Right atrium auricular region (tissue), 2 donors: ENCODE measurements at places on chromosomes 2 and 18. TPM values are rescaled to one million over a fixed set of nuclear protein-coding genes. Genes with fewer than 3 reads are reported as not detected.
A peak's percentile ranks its signal among the peaks of the same experiment; 100 is the strongest.

Gene PRSS56
- 0.20 TPM for total RNA-seq

Gene SCYGR4
- not detected for total RNA-seq

Gene LAMA3
- 5.0 TPM for total RNA-seq

Gene LRRC30
- not detected for total RNA-seq

- H3K27ac ChIP-seq, result peak overlapping the region; percentile 93
- DNase-seq, result peak; percentile 78
- no peaks in the 10 kb centered on the region for H3K27me3 ChIP-seq
- H3K36me3 ChIP-seq, result peaks cover 11% of the 10 kb centered on the region
- H3K4me1 ChIP-seq, result no peaks in the 10 kb centered on the region
These were observed 226.0 kb downstream of the FAM210A start for GRCh38 chr18:13500227-13500865.

- H3K27ac ChIP-seq, result no peak overlapping the region
- H3K36me3 ChIP-seq, result peaks cover 13% of the 10 kb centered on the region
- H3K27me3 ChIP-seq, result no peaks in the 10 kb centered on the region
- H3K4me1 ChIP-seq, result no peaks in the 10 kb centered on the region
These were observed 69.2 kb downstream of the HIBCH start for GRCh38 chr2:190250421-190250820.

- H3K4me1 ChIP-seq, result no peaks in the 10 kb centered on the region
- no peak overlapping the region for H3K4me3 ChIP-seq
- H3K36me3 ChIP-seq, result no peaks in the 10 kb centered on the region
- DNase-seq, result no peak
These were observed 36.4 kb upstream of the SLC1A4 start for GRCh38 chr2:64952511-64953482.

- no peaks in the 10 kb centered on the region for H3K4me1 ChIP-seq
- H3K4me3 ChIP-seq, result no peak overlapping the region
- H3K27me3 ChIP-seq, result no peaks in the 10 kb centered on the region
- DNase-seq, result no peak
These were observed 16.4 kb downstream of the CRIM1 start for GRCh38 chr2:36371928-36372391.

- H3K4me1 ChIP-seq, result peaks cover 14% of the 10 kb centered on the region
- DNase-seq, result no peak
- H3K27ac ChIP-seq, result no peak overlapping the region
- no peaks in the 10 kb centered on the region for H3K27me3 ChIP-seq
- no peaks in the 10 kb centered on the region for H3K36me3 ChIP-seq
These were observed 93.3 kb upstream of the SP3 start for GRCh38 chr2:174058456-174058855.

GRCh38 chr2:58812771-58813344 lies 571.7 kb upstream of the FANCL start:
- no peak overlapping the region for H3K27ac ChIP-seq
- H3K36me3 ChIP-seq, result no peaks in the 10 kb centered on the region
- no peak overlapping the region for H3K4me3 ChIP-seq
- DNase-seq, result no peak
- no peaks in the 10 kb centered on the region for H3K4me1 ChIP-seq
- no peaks in the 10 kb centered on the region for H3K27me3 ChIP-seq

- H3K36me3 ChIP-seq, result peaks cover 6% of the 10 kb centered on the region
- no peak overlapping the region for H3K27ac ChIP-seq
- no peaks in the 10 kb centered on the region for H3K4me1 ChIP-seq
- peak; percentile 21 for DNase-seq
- no peak overlapping the region for H3K4me3 ChIP-seq
These were observed 70.5 kb downstream of the SFXN5 start for GRCh38 chr2:73000808-73001570.

DNA sequence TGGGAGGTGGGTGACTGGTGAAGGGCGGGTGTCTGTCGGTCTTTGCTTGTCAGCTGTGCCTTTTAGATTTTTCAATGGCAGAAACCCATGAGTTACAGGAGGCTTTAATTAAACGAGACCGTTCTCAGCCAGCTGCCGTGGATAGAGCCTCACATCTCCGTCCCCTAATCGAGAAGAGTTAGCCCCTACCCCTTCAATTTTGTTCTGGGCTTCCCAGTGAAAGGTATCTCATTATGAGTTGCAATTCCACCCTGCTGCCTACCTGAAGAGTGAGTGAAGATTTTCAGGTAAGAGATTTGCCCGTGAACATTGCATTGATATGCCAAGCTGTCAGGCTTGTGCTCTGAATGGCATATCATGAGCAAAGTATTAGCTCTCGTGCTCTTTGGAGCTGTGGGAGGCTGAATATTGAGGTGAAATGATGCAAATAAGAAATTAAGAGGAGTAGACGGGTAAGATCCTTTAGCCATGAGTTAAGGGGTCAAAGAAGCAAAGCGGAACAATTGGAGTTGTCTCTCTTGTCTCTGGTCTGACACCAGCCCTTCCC lies 118.7 kb upstream of the MSTN start:
- no peaks in the 10 kb centered on the region for H3K36me3 ChIP-seq
- H3K27me3 ChIP-seq, result no peaks in the 10 kb centered on the region
- peak overlapping the region; percentile 76 for H3K4me3 ChIP-seq

DNA sequence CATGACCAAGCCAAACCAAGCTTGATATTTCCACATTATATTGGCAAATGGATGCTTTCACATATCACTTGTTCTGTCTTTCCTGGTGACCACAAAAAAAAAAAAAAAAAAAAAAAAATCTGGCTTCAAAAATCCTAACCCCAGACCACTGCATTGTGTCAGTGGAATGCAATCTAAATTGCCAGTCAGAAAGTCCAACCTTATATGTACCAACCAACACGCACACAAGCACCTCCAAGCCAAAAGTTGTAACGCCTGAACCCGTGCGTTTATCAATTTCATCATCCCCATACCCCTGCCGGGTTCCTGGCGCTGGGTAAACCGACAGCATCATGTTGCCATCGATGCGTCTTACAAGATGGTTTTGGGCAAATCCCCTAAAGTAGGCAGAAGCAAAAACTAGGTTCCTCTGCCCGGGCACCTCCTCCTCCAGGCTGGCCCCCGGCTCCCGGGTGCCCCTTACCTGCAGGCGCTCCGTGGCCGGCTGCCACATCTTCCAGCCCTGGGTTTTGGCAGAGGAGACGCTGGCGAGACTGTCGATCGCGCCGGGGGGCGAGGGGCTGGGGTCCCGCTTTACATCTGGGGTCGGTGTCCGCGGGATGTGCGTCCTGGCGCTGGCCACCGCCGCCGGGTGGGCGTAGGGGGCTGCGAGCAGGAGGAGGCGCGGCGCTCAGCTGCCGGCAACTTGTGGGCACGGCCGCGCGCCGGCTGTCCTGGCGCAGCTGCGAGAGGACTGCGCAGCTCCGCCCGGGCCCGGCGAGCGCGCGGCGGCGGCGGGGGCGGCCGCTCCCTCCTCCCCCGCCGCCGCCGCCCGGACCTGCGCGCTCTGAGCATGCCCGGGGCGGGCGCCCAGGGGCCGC lies at the start of gene PID1:
TSS of gene PID1 (minus strand) at position 737 of the 860 bp plus-strand sequence. CDS start at position 493, 244 bp downstream.
- no peaks in the 10 kb centered on the region for H3K36me3 ChIP-seq
- H3K4me3 ChIP-seq, result peak within 1 kb of the TSS; percentile 79
- H3K27ac ChIP-seq, result peak within 1 kb of the TSS; percentile 74
- no peaks in the 10 kb centered on the region for H3K27me3 ChIP-seq

DNA sequence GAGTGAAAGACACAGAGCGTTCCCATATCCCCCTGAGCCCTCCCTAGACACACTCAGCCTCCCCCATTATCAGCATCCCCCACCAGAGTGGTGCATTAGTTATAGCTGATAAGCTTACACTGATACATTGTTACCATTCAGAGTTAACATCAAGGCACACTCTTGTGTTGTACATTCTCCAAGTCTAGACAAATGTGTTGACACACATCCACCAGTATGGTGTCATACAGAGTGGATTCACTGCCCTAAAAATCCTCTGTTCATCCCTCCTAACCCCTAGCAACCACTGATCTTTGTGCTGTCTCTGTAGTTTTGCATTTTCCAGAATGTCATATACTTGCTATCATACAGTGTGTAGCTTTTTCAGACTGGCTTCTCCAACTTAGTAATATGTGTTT lies 78.0 kb upstream of the RPL31 start:
- peak overlapping the region; percentile 76 for H3K27ac ChIP-seq
- no peaks in the 10 kb centered on the region for H3K27me3 ChIP-seq
- peak; percentile 36 for DNase-seq
- H3K4me3 ChIP-seq, result no peak overlapping the region
- H3K4me1 ChIP-seq, result peaks cover 34% of the 10 kb centered on the region

- no peak overlapping the region for H3K4me3 ChIP-seq
- no peak overlapping the region for H3K27ac ChIP-seq
- no peak for DNase-seq
- H3K27me3 ChIP-seq, result no peaks in the 10 kb centered on the region
These were observed 212.1 kb upstream of the COPS8 start for GRCh38 chr2:236873636-236874035.
